ENCODE measurements at places on chromosomes 7 and 10.

GRCh38 chr7:6158424-6159096 lies 113.9 kb downstream of the CYTH3 start:
- DNase-seq, result no peak

GRCh38 chr7:40763319-40764287 lies 628.8 kb downstream of the SUGCT start:
- DNase-seq, result no peak

- DNase-seq, result peak; percentile 75
Observed at GRCh38 chr7:142300689-142301088, 42.8 kb upstream of the PRSS58 start.

DNA sequence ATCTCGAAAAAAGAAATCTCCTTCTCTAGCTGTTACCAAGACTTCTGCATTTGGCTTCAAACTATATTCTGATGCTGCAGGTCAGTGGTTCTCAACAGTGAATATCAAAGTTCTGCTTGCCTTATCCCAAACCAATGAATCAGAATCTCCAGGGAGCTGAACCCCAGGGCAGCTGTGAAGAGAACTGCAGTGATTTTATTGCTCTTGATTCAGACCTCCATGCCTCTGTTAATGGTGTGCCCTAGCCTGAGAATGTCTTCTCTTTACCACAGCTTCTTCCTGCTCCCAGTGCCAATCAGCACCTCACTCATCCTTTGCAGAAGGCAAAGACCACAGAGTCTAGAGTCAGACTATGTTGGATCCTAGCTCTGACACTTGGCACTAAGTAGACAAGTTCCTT lies 46.2 kb upstream of the MRLN start:
- DNase-seq, result no peak

- no peak for DNase-seq
Observed at GRCh38 chr7:157235357-157236333, 96.9 kb downstream of the UBE3C start.

DNA sequence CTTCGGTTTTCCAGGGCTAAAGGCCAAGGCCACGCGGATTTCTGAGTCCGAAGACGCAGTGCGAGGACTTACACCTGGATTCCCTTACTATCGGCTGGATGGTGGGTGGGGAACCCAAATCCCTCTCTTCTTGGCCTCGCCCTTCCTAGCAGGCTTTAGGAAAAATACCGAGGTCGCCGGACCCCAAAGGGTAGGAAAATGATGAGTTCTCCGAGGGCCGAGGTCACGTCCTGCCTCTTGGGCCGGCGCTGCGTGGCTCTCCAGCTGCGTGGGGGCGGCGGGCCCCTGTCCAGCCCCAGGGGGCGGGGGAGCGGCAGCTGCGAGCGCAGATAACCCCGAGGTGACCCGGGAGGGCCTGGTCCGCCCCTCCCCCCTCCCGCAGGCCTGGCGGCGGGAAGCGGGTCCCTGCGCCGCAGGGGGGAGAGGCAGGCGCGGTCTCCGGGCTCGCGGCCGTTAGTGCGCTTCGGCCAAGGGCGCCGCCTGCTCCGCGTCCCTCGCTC lies 805 bp upstream of the HMX3 start:
- DNase-seq, result no peak

DNA sequence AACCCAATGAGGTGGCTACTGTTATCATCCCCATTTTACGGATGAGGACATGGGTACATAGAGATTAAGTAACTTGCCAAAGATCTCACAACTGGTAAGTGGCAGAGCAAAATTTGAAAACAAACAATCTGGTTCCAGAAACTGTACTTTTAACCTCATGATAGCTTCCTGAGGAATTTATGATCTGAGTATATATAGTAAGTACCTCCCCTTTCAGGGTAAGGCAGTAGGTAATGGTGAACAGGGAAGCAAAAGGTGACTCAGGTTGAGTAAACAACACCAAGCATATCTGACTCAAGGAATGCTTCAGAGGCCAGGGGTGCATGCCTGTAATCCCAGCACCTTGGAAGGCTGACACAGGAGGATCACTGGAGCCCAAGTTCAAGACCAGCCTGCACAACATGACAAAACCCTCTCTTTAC lies 21.1 kb downstream of the KLLN start:
- DNase-seq, result peak; percentile 14

DNA sequence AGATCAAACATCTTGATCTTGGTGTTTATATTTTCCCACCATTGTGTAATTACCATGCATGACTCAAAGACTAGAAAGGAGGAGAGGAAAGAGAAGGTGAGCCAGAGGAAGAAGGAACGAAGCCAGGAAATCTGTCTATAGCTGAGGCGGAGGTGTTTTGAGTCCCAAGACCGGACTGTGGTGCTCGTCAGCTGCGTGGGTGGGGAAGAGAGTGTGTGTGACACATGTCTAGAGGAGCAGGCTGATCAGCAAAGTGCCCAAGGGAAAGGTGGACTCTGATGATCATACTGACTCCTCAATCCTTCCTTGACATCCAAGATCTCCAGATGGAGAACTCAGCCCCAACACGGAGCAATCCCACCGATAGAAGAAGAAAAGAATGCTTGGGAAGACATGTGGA lies 189.5 kb upstream of the MINDY3 start:
- DNase-seq, result no peak

DNA sequence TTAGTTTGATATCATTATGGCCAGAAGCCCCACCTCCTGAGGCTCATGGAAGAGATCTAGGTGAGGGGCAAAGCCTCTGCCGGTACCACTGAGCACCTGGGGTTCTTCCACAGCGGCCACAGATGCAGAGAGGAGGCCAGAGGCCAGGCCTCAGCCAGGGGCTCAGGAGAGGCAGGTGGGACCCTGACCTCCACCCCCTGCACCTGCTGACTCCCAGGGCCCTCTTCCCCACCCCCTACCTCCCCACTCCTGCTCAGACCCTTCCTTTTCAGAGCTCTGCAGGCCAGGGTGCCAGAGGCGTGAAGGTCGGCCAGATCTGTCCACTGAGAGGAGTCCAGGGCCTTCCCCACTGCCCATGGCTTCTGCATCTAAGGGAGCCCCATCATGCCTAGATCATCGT lies 178.7 kb upstream of the PPP2R2D start:
- DNase-seq, result no peak

DNA sequence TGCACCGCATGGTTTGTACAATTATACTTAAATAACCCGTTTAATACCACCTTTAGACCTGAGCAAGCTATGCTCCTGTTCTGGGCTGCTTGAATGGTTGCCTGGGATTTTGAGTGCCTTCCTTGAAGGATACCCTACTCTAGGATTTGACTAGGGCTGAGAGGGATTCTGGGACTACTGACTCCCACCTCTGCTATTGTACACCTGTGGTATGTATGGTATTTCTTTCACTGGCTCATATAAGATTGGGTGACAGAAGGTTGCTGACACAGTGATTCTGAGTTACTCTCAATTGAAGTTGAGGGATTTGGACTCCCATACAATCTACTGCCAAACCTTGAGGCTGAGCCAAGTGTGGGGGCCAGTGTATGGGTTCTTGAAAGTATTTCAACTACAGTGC lies 494.4 kb upstream of the SEMA3D start:
- no peak for DNase-seq

DNA sequence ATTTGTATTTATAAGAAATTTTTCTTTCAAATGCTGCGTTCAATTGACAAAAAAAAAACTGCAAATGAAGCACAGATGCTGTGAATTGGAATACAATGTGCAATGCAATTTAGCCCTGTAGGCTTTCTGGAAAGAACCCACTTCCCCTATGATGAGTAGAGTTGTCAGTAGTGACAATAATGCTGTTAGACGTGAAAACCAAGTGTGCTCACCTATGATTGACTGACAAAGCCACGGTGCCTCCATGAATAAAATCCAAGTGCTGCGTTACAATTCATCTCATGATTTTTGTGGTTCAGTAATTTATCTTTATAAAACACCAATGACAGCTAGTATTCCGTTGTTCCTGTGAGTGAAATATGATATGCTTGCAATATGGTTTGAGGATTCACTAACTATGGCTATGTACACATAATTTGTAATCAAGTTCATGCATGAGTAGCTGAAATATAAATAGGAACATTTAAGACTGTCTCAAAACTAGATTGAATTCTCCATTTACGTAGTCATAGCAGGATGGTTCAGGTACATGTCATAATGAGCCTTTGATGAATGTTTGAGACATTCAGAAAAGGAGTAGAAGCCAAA lies 1160.3 kb downstream of the CNTNAP2 start:
- no peak for DNase-seq

DNA sequence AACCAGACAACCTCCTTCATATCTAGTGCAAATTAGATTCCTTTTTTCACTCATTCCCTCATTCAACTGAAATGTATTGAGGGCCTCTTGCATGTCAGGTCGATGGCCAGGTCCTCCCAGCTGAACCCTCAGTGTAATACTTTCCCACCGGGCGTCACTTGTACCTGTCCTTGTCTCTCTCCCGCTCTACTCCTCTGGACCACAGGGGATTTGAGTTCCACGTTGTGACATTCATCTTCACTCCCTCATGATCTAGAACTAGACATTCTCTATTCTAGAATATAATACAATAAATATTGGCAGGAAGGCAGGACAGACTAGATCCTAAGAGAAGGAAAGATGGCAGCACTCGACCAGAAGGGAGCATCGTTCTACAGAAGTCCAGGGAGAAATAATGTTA lies 83.9 kb downstream of the WNT2 start:
- no peak for DNase-seq

GRCh38 chr10:119444866-119445265 lies 97.7 kb downstream of the RGS10 start:
- DNase-seq, result no peak

DNA sequence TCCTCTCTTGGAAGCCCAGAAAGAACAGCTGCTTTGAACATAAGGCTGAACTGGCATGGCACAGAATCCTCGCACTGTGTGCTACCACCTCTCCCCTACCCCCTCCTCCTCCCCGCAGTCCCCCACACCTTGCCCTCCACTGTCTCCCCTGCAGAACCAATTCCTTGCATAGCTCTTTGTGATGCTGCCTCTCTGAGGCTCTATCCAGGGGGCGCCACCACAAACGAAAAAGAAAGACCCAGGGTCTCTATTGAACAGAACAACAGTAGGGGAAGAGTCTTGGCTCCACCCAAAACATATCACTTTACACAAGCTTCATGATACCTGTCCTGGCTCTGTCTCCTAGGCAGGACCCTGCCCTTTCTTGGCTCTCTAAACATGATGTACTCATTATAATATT lies 26.2 kb upstream of the EBLN1 start:
- DNase-seq, result no peak

DNA sequence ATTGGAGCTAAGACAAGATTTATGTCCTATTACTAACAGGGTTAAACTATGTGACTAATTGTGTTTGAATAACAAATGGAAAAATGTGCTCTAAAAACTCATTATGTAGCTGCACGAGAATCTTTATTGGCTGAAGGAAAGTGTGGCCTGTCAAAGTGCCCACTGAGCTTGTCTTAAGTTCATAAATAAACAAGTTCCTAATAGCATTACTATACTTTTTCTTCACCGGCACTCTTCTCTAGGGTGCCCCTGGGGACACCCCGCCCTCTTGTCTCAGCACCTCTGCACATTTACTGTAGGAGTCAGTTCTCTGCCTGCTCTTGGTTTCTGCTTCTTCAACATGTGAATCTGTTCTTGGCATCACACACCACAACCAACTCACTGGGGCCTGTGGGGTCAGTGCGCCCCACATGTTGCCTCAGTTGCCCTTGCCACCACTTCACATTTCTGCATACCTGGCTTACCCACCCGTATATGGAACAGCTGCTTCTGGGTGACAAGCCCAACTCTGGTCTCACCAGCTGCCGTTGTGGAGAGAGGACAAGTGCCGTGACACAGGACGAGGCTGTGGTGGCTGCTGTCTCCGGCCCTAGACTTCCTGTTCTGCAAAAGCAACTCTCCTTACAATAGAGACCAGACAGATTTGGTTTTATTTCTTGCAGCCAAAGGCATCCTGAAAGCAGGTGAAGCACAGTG lies 96.3 kb upstream of the DDC start:
- DNase-seq, result peak; percentile 32

- peak; percentile 31 for DNase-seq
Observed at GRCh38 chr7:116211913-116212596, 1.7 kb downstream of the TES start.

- DNase-seq, result no peak
Observed at GRCh38 chr7:15228831-15229230, 326.3 kb upstream of the DGKB start.

- no peak for DNase-seq
Observed at GRCh38 chr7:156773966-156774365, 119.0 kb downstream of the LMBR1 start.

DNA sequence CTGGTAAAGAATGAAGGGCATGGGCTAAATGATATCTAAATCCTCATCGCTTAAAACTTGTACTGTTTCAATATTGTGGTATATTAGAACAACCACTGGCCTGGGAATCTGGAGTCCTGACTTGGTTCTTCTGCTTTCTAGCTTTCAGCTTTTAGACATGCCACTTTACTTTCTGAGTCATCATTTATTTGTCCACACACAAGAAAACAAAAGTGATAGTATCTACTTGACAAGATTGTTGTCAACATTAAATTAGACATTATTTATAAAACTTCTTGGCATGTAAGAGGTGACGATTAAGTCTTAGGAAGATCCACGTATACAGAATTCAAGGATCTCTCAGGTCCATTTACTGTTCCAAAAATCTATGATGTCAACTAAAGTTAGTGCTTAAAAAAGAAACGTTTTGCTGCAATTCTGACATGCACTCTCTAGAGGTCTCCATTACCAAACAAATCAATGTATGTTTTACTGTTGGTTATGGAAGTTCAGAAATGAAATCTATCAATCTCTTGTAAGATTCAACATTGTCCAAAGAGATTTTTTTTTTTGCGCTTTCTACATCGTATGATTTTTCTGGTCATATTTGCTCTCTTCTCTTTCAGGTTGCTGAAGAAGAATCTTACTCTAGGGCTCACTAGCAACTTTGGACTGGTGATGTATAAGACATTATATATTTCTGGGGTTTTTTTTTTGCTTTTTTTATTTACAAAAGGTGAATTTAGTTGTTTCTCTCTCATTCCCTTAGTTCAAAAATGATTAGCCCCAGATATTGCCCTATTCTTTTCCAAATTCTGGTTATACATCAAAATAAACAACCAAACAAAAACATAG lies 53.6 kb upstream of the DYNC1I1 start:
- no peak for DNase-seq

DNA sequence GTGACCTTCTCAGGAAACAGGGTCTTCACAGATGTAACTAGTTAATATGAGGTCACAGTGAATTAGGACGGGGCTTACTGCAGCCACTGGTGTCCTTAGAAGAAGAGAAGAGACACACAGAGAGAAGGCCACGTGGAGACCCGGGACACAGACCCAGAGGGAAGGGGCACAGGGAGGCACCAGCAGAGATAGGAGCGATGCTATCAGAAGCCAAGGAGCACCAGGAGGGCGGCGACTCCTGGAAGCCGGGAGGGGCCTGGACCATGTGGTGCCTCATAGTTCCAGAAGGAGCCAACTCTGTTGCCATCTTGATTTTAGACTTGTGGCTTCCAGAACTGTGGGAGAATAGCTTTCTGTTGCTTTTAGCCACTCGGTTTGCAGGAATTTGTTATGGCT lies 505.9 kb downstream of the TCERG1L start:
- no peak for DNase-seq

Data from activated naive CD4-positive, alpha-beta T cell treated with anti-CD3 and anti-CD28 coated beads for 36 hours (primary cell).